H9 (cell line): ENCODE measurements at places on chromosomes 1 and 21. TPM values are rescaled to one million over a fixed set of nuclear protein-coding genes. Genes with fewer than 3 reads are reported as not detected.

The IL19 gene
- total RNA-seq: not detected in 2 replicates

GRCh38 chr1:21623410-21623961 lies 45.7 kb downstream of the RAP1GAP start:
- H3K27ac ChIP-seq: no peak overlapping the region
- peaks cover 3% of the 10 kb centered on the region; the same call in 1 of the 2 replicates for H3K27me3 ChIP-seq
- H3K4me1 ChIP-seq: peaks cover 6% of the 10 kb centered on the region; the same call in 1 of the 2 replicates
- H3K4me3 ChIP-seq: peak overlapping the region; percentile 30
- no peak for DNase-seq
- H3K36me3 ChIP-seq: no peaks in the 10 kb centered on the region

GRCh38 chr1:84995484-84996334 lies 1.2 kb downstream of the MCOLN2 start:
- H3K27ac ChIP-seq: no peak overlapping the region
- no peaks in the 10 kb centered on the region for H3K36me3 ChIP-seq
- peaks cover 22% of the 10 kb centered on the region for H3K27me3 ChIP-seq
- H3K4me3 ChIP-seq: no peak overlapping the region

DNA sequence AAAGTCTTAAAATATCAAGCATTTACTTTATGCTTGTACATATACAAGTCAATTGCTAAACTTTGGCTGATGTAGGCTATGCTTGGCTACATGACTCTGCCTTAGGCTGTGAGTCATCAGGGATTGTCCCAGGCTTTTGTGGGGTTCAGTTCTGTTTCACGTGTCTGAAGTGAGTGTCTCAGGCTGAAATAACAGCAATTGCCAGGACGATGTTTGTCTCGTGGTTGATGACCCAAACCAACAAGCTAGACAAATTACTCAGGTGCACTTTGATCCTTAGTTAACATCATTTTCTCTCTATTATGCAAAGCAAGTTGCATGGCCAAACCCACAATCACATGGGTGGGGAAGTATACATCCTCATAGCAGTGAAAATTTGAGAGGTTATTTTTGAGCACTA lies 410.1 kb downstream of the BRINP3 start:
- no peaks in the 10 kb centered on the region for H3K36me3 ChIP-seq
- H3K27me3 ChIP-seq: no peaks in the 10 kb centered on the region
- no peaks in the 10 kb centered on the region for H3K4me1 ChIP-seq
- no peak overlapping the region for H3K27ac ChIP-seq
- DNase-seq: no peak

The AMY1A gene
- total RNA-seq: not detected in 2 replicates
